Ovary (tissue), 10 donors: ENCODE measurements at places on chromosomes 4 and X.
A peak's percentile ranks its signal among the peaks of the same experiment; 100 is the strongest.

DNA sequence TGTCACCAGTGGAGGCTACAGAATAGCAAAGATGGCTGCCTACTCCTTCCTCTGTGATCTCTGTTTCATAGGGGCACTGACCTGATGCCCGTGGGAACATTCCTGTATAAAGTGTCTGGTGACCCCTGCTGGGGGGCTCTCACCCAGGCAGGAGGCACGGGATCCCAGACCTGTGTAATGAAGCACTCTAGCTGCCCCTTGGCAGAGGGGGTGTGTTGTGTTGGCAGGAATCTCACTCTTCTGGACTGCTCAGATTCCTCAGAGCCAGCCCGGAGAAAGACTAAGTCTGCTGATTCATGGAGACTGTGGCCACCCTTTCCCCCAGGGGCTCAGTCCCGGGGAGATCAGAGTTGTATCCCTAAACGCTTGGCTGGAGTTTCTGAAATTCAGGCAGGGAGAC, 648.3 kb downstream of the SPRY1 start:
- DNase-seq = no peak

DNA sequence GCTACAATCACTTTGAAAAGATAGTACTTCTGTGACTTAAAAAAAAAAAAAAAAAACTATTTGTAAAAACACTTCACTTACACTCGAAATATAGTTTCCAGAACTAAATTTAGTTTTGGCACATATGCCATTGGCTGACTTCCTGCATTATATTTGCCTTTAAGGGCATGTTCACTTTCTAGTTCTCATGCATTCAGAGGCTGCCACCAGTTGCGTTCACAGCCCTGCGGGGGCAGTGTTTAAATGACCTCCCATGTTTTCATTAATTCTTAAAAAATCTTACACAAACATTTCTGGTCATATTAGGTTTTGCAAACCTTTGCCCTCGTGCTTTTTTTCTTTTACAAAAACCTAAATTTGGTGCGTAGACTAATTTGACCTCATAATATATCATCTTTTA, 12.4 kb upstream of the ARHGAP6 start:
- no peak for DNase-seq

DNA sequence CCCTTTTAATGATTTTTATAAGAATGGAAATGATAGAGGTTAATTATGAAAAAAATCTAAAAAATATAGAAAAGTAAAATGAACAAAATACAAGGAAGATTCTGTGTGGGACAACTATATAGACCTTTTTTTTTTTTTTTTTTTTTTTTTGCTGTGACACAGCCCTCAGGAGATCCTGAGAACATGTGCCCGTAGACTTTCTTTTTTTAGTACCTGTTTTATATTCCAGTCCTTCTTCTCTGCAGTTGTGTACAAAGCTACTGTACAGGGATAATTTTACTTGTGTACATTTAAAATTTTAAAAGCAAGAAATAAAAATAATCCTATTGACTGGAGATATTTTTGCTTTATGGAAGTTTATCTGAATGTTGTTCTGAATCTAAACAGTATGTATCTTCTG, 85.5 kb downstream of the KDM6A start:
- DNase-seq = no peak

GRCh38 chr4:186216465-186217024, 10.8 kb upstream of the KLKB1 start:
- DNase-seq = no peak

GRCh38 chr4:19941434-19941833, 310.3 kb upstream of the SLIT2 start:
- no peak for DNase-seq

GRCh38 chr4:27635936-27636913, 775.6 kb downstream of the STIM2 start:
- DNase-seq = no peak

DNA sequence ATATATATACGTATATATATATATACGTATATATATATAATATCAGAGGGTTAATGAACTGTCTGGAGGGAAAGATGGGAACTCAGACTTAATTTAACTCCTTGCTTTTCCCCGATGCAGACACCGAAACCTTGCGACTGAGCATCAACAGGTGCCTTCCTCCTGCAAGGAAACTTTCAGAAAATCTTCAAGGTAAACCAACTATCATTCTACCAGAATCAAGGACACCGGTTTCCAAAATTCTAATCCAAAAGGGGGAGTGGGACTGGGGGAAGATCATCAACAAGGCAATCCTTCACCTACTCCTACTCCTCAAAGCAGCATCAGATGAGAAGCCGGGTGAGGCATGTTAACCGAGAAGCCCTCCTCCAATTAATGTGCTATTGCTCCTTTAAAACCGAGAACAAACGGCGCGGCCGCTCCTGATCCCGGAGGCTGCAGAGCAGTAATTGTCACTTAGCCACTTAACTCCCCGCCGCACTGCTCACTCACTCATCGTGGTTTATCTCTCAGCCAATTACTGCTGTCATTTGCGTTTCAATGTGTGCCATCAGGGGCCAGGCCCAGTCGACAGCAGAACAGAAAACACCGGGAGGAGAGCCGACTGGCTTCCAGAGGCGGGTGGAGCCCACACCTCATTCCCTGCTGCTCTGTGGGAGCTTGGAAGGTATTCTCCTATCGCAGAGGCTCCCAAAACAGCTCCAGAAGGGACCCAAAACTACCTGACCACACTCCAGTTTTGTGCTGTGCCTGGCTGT, 61.7 kb downstream of the MAML3 start:
- no peak for DNase-seq

DNA sequence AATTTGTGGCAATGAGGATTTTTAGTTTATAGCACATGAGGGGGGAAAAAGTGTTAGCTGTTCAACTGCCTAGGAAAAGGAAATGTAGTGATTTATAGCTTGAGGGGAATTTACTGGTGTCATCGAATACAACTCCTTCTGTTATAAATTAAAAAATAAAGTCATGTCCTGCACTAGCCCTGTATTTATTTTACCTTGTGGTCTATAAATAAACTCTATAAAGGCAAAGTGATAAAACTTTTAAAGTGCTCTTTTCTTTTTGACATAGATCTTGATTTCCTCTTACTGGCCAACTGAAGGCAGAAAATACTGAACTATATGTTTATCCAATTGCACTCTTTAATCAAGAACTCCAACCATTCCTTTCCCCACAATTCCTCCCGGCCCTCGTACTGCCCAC, 672.1 kb upstream of the SLIT2 start:
- no peak for DNase-seq

DNA sequence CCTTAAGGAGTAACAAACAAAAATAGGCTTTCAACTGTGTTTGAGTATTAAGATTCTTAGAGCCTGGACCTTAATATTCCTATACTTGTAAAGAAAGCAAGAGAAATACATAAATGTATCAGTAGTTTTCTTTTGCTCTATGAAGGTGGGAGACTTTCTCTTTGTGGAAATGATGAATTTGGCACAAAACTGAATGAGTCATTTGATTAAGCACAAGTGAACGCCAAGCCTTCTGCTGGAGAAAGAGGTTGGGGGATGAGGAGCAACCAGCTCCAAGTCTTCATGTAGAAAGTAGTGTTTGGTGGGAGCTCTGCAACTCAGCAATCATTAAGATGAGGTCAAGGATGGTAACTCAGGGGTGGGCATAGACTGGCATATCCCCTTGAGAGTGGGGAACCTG, 49.6 kb downstream of the MEPE start:
- no peak for DNase-seq

DNA sequence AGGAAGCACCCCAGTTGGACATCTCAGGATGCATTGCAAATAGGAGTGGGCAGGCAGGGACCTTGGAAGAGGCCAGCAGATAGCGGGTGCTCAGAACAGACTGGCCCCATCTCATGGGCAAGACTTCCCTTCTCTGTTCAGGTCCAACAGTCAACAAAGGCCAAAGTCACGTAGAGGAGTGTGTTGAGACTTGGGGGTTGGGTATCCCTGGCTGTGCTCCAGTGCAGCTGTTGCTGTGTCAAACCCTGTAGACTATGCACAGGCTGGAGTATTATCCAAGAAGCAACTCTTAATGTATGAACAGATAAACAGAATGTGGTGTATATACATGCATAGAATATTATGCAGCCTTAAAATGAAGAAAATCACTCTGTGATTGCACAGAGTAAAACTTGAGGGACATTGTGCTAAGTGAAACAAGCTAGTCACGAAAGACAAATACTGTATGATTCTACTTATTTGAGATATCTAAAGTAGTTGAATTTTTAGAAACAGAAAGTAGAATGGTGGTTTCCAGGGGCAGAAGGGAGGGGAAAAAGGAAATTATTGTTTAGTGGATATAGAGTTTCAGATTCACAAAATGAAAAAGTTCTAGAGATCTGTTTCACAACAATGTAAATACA, 192.1 kb upstream of the LCORL start:
- DNase-seq = no peak

DNA sequence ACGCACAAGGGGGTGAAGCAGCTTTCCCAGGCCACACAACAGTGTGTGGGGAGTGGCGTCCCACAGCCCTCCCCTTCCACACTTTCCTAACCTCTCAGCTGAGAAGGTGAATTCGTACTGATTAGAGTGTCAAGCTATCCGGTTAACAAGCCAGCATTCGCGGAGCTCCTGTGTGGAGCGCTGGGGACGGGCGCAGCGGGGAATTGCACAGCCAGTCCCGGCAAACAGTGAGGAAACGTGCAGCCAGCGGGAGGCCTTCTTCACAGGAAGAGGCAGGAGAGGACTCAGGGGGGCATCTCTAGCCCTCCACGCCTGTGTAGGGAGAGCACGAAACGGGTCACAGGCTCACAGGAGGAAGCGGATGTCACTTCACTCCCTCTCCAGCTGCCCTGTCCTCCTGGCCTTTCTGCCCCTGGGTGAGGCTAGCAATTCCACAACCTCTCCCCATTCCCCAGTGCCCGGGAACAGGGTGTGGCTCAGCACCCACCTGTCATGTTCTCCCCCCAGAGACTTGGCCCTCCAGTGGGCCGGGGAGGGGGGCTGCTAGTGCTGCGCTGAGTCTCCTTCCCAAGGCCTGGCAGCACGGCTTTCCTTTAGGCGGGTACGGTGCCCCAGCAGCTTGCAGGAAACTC, 117.3 kb downstream of the CPZ start:
- DNase-seq = peak; percentile 7

GRCh38 chr4:117691572-117692351, 342.5 kb upstream of the NDST3 start:
- DNase-seq = no peak

DNA sequence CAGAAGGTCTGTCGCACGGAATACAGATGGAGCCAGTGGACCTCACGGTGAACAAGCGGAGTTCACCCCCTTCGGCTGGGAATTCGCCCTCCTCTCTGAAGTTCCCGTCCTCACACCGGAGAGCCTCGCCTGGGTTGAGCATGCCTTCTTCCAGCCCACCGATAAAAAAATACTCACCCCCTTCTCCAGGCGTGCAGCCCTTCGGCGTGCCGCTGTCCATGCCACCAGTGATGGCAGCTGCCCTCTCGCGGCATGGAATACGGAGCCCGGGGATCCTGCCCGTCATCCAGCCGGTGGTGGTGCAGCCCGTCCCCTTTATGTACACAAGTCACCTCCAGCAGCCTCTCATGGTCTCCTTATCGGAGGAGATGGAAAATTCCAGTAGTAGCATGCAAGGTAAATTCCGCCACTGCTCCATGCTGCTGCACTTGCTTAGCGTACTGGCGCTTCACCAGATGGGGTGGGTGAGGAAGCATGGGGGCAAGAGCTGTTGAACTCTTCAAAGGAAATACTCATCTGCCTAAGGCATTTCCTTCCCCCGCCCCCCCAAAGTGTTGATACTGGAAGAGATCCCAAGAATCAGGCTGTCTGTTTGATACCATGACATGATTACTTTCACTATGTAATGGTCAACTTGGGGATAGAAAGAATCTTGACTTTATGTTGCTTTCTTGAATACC, 24.8 kb downstream of the KLF3 start:
- DNase-seq = no peak

DNA sequence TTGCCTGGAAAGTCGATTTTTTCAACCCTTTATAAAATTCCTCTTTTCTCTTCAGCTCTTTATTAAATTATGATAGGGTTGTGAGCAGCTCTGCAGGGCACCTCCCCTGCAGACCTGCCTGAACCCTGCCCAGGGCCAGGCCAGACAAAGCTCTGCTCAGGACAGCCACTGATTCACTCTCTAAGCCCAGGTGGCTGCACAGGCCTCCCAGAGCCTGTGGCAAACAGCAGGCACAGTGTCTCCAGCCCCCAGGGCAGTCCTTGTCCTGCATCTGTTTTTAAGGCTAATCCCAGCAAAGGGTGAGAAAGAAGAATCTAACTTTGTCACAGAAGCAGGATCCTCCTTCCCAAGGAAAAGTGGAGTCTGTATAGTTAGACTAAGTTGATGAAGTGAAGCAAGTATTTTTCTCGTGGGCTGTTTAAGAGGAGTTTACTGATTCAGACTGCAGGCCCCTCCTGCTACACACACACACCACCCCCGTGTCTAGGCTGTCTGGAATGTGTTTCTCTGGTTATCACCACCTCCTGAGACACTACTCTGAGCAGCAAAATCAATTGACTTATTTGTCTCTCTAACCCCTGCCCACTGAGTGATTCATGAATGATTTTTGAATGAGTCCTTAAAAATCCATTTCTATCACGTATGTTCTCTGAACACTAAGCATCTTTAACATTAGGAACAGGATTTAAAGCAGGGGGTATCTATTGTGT, 101.7 kb downstream of the CHIC2 start:
- DNase-seq = no peak

DNA sequence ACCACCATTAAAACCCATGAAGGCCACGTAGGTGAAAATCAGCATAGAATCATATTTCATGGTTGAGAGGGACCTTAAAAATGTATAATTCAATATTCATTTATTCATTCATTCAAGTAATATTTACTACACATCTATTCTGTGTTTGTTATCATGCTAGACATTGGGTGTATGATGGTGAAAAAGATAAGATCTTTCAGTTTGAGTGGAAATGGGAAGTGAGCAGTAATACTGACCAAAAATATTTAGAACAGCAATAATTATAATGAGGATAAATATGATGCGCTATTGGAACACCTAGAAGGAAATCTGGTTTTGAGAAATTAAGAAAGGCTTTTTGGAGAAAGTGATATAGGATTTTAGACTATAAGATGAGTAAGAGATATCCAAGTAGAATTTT, 28.0 kb downstream of the DKK2 start:
- no peak for DNase-seq

GRCh38 chr4:14952352-14952751, 49.9 kb upstream of the CPEB2 start:
- no peak for DNase-seq

DNA sequence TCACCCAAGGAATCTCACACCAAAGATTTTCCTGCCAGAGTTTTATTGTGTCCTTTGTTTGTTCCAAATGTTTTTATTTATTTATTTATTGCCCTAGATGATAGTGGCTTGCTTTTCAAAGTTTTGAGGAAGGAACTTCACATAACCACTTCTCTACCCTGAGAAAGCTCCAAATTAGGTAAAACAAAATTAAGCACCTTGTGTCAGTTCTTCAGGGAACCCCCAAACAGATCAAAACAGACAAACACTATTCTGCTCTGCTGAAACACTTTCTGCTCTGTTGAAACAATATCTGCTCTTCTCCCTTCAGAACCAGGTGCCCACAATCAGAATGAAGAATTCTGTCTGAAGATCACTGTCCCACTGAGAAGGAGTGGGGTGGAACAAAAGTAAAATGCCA, 16.5 kb upstream of the CYBB start:
- DNase-seq = no peak

- no peak for DNase-seq
Measured at GRCh38 chr4:56976837-56977320, 527 bp downstream of the NOA1 start.

- DNase-seq = no peak
Measured at GRCh38 chrX:34810364-34810763, 132.2 kb upstream of the FAM47B start.
